ENCODE measurements at places on chromosomes 3 and 15. TPM values are rescaled to one million over a fixed set of nuclear protein-coding genes. Genes with fewer than 3 reads are reported as not detected.
A peak's percentile ranks its signal among the peaks of the same experiment; 100 is the strongest.

- DNase-seq: no peak
Measured at GRCh38 chr3:194718079-194718478, 32.4 kb downstream of the FAM43A start.

DNA sequence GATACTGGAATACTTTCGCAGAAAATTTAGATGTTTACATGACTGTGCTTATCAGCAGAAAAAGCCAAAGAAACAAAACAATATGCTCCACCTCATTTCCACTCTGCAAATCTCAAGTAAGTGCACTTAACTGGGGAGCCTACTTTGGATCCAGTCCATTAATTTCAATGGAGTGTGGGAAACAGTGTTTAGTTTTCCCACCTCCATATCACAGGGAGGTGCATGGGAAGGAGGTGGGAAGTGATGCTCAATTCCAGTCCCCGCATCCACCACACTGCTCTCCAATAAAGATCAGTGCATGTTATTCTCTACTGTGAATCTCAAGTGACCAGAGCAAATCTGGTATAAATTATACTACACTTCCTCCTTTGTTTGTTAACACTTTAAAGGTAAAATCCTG is 2.9 kb downstream of the NEDD4 start:
- DNase-seq: no peak

- peak; percentile 56 for DNase-seq
Measured at GRCh38 chr3:150771600-150771999, 8.6 kb upstream of the SIAH2 start.

Gene UBP1
- total RNA-seq: 81.0 TPM

Gene NRG4
- total RNA-seq: 1.5 TPM

Gene BTLA
- total RNA-seq: 0.22 TPM

- no peak for DNase-seq
Measured at GRCh38 chr15:25057574-25057973, 102.8 kb downstream of the SNRPN start.
